ENCODE measurements at places on chromosomes 5 and 9.

DNA sequence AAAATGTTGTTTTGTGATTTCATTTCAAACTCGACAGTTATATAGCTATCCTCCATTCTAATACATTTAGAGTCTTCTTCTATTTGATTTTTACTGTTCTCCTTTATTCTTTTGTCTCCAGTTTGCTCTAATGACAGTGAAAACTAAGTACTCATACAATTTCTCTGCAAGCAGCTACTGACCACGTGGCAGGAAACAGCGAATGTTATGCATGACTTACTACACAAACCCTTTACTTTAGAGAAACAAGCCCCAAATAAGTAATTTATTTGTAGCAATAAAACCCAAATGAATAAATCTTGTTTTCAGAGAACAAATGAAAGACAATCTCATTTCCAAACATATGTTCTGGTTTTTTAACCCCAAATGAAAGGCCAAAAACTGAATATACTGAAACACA lies 41.9 kb downstream of the CDH6 start:
- DNase-seq: no peak

GRCh38 chr9:117116084-117116483 lies 298.8 kb downstream of the ASTN2 start:
- DNase-seq: no peak

GRCh38 chr5:15092801-15093200 lies 221.2 kb upstream of the ANKH start:
- no peak for DNase-seq

DNA sequence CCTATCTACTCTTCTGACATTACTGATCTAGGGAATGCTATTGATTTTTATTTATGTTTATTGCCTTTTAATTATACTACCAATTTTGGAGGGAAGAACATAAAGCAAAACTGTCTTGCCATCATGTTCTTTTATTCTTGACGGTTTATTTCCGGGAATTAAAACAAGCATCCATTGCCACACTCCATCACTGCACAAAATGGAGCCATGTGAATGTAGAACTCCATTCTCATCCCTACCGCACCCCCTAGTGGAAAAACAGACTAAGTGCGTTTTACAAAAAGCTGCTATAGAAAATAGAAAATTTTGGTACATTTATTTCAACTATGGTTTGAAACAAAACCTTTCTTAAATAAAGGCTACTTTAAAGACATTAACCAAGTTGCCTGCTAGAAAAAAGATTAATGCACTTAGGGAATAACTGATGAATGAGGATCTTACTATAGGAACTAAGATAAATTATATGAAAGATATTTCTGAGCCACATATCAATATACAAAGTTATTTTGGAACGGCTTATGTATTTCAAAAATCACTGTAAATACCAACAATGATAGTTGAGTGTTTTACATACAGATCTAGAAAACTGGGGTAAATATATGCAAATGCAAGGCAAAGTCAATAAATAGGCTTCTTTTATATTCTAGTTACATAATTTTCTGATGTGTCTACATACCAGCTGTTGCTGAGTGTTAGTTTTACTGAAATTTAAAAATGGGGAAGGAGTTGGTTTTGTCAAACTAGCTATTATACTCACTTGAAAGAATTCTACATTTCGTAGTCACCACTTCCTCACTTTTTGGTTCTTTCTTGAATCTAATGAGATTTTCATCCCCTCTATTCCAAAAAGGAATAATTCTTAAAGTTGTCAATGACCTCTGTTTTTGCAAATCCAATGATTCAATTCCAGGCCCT lies 26.5 kb downstream of the OXCT1 start:
- peak; percentile 69 for DNase-seq

GRCh38 chr5:143433670-143434069 lies 30.2 kb upstream of the NR3C1 start:
- no peak for DNase-seq

DNA sequence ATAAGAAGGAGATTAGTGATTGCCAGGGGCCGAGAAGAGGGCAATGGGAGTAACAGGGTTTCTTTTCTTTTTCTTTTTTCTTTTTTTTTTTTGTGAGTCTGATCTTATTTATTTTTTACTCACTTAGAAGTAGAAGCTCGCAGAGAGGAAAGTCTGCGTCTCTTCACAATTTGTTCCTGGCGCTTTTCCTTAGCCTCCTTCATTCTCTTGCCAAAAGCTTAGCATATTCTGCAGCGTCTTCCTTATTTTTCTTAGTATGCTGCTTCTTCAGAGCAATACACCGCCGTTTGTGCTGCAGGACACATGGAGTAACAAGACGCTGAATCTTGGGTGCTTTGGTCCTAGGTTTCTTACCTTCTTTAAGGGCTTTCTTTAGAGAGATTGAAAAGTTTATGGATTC lies 30.3 kb upstream of the DENND4C start:
- no peak for DNase-seq

DNA sequence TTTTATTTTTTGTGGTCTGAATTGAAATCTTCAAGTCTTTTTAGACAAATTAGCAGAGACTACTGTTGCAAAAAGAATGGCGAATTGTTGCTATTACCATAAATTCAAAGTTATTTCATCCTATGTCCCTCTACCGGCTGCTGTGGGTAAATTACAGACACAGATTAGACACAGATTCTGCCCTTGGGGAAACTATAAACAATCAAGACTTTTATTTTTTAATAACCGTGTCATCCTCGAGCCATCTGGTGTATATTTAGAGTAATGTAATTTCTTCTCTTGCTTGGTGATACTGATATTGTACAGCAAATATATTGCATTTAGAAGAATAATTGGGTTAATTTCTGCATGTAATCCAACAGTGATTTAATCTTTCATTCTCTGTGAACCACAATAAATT lies 228.0 kb upstream of the ADAMTSL1 start:
- no peak for DNase-seq

DNA sequence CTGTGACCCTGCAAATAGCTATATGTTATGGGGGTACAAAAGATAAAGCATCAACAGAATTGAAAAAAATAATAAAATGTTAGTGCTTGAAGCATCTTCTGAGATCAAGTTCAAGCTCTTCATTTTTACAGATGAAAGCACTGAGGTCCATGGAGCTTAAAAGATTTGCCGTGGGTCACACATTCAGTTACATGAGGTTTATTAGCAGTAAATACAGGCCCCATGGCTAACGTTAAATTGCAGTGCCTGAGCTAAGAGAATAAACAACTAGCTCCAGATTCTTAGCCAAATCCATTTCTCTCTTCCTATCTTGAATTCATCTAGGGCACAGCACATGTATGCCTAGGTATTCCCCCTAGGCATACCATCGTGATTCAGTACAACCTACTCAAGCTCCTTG lies 2052.7 kb upstream of the C9orf72 start:
- no peak for DNase-seq

DNA sequence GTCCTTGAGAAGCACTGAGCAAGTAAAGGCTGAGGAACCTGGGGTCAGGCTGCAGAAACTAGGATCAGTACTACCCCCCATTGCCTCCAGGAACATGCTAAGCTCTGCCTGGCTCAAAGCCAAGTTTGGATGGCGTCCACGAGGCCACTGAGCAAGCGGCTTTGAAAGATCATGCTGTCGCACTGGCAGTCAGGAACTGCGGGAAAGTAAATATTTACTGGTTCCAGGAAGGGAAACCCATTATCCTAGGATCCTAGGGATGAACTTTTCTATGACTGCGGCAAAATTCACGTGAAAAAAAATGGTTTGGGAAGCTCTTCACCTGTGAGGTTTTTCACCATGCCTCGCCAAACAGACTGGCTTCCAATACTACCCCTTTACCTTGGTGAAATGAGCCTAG lies 75.3 kb upstream of the PJA2 start:
- DNase-seq: peak; percentile 23

DNA sequence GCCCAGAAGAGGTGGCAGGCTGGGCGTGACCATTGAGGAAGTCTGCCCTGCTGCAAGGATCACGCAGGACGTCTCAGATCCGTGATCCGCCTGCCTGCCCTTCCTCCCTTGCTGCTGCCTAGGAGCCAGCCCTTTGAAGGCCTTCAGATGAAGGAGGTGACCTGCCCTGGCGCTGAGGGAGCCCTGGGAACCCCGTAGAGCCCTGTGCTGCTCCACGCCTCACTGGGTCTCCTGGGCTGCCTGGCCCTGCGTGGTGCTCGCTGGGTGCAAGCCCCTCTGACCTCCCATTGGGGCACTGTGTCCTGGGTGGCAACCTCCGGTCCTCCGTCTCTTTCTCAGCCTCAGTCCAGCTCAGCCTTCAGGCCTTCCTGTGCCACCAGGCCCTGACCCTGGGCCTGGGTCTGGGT lies 295.3 kb upstream of the IRX4 start:
- no peak for DNase-seq

DNA sequence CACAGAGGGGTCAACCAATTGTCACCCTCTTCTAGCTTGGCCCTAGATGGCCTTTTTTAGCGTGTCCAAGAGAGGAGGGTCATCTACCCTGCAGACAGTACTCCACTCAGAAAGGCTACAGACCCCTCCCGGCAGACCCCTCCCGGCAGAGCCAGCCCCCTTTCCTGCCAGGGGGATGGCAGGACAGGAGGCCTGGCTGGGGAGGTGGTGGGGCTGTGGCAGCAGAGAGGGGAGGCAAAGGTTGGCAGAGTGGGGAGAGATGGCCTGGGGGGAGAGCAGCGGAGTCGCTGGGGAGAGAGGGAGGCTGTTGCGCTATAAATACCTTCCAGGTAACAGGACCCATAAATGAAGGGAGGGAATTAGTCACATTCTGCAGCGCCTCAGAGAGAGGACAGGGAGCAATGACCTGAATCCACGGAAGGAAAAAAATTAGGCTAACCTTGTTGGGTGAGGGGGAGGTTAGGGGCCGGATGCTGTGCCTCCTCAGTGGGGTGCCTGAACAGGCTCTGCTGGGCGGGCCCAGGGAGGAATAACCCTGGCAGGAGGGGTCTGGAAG lies 32.9 kb upstream of the PSD2 start:
- no peak for DNase-seq

GRCh38 chr5:137880313-137880712 lies 8.9 kb upstream of the PKD2L2 start:
- peak; percentile 72 for DNase-seq

- DNase-seq: peak; percentile 79
These were observed 5.5 kb downstream of the NSMF start for GRCh38 chr9:137453643-137454081.

DNA sequence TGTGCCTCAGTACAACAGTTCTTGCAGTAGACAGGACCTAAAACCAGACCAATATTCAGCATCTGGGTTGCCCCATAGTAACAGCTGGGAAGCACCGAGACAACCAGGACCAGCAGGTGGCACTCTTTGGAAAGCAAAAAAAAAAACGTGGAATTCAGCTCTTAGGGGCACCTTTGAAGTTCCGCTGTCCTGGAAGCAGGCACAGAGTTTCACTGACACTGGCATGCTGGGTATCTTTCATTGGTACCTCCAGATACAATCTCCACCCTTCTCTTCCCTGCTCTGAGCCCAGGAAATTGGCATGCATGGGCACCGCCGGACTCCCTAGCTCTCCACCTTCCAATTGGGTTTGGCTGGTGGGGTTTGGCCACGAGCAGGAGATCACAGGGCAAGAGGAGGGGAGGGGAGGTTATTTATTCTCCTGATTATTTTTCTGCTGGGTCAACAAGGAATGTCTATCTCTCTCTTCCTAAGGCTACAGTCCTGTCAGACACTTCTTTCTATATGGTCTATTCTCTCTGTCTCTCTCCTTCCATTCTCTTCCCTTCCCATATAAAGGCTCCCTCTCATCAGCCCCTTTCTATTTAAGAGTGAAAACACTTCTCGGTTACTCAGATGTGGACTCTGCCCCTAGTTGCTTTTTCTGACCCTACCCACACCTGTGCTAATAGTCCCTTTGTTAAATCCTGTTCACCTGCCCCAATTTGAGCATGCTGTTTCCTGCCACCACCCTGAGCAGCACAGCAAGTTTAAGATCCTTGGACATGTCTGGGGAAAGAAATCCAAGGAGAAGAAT lies 1.9 kb upstream of the IDNK start:
- peak; percentile 60 for DNase-seq

All from epithelial cell of esophagus (primary cell).